Stimulated activated CD8-positive, alpha-beta memory T cell treated with anti-CD3 and anti-CD28 coated beads, Interleukin-2, amount 100 ng/mL, for 48 hours (primary cell): ENCODE measurements at places on chromosomes 5 and 9.

DNA sequence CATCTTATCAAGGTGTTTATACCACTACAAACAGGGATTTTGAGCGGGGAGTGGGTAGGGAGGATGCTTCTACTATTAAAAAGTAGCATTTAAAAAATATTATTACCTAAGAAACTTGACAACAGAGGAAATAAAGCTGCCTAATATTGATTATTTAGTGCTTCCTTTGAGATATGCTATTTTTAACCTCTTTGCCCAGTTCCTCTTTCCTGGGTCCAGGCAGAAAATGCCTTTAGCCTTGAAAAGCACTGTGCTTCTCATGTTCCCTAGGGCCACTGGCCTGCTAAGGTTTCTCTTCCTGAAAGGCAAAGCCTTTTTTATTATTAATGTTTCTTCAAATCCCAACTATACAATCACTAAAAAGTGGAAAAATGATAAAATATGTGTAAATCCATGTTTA is 217.2 kb upstream of the HAPLN1 start:
- no peak for DNase-seq

- DNase-seq, result no peak
These were observed 15.5 kb downstream of the IRX4 start for GRCh38 chr5:1867114-1867814.

- DNase-seq, result no peak
These were observed 99.2 kb downstream of the WDR70 start for GRCh38 chr5:37478121-37478894.

GRCh38 chr5:120293796-120294195 is 170.3 kb upstream of the PRR16 start:
- DNase-seq, result no peak

- no peak for DNase-seq
These were observed 4.8 kb upstream of the TNFSF15 start for GRCh38 chr9:114810614-114811013.

DNA sequence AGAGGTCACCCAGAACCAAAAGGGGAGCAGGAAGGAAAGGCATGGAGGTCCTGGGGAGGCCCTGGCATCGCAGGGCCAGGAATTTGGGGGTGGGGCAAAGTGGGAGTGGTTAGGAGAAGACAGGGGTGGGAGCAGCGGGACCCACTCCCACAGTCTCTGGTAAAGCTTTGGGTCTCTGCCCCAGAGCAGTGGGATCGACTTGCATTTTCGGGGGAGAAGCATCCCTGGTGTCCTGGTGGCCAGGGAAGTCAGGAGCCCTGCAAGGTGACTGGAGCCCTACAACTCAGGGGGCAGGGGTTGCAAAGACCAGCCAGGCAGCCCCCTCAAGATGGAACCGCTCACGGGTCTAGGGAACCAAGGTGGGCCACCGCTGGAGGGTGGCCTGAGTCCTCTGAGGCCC is 22.4 kb upstream of the GTF3C5 start:
- no peak for DNase-seq

DNA sequence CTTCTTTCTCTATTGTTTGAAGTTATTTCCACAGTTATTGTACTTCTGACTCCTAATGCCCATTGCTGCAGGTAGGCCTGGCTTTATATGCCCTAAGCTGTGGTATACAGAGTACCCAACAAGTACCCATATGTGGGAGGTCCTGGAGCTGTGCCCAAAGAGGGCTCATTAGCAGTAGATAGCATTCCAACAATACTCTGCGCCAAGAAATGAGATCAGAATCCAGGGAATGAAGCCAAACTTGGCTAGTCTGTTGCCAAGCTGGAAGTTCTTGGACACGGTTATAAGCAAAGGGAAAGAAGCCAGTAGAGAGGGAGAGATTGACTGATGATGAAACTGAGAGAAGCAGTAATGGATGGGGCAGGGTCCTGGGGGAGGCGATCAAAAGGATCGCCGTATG is 29.7 kb upstream of the FAM169A start:
- no peak for DNase-seq

GRCh38 chr5:87850843-87851242 is 417.8 kb downstream of the TMEM161B start:
- no peak for DNase-seq

- DNase-seq, result no peak
These were observed 161.2 kb downstream of the RGS3 start for GRCh38 chr9:113624721-113625120.

GRCh38 chr5:151024440-151025249 is 4.3 kb downstream of the GPX3 start:
- DNase-seq, result no peak

GRCh38 chr5:154610321-154611154 is 132.5 kb upstream of the HAND1 start:
- DNase-seq, result peak; percentile 69

GRCh38 chr5:34411470-34412346 is 244.4 kb upstream of the RAI14 start:
- no peak for DNase-seq

DNA sequence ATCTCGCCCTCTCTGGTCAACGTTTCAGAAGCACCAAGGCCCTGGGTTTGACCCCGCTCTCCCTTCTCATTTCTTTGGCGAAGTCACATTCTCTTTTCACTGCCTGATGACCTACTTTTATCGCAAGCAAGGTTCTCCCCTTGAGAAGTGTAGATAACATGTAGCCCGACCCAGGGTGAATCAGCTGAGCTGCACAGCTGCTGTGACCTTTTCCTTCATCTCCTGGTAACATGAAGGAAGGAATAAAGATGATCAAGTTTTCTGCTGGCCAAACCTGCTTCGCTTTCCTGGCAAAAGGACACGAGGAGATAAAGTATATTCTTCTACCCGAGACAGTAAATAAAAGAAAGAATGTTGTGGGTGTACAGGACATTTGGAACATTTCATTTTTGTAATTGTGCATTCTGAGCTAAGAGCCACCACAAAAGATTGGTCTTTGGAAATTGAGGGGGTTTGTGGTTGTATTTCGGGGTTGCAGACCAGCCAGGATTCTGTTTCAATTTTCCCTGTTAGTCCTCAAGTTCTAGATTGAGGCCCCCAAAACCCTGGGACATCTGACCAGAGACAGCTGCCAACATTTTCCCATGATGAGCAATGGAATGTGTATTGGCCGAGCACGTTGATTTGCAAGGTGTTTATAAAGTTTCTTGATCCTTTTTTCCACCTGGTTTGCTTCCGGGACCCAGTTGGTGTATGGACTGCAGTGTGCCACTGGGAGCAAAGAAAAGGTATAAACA is 155.1 kb upstream of the ZNF462 start:
- DNase-seq, result no peak

DNA sequence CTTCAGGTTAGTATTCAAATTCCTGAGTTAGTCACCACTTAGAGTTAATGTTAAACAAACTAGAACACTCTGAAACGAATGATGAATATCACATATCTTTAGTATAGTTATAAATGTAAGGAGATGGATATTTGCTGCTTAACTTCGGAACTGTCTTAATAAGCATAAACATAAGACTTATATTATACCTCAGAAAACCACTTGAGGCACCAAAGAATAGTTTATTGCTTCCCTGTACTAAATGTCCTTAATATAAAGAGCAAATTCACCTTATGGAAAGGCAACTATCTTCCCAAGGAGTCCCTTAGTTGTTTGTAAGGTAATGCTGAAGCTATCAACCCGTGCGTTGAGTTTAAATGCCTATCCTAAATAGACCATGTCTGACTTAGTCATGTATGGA is 300.0 kb upstream of the ADAMTSL1 start:
- no peak for DNase-seq

- no peak for DNase-seq
These were observed 8.7 kb upstream of the SEMA6A start for GRCh38 chr5:116583085-116583861.

DNA sequence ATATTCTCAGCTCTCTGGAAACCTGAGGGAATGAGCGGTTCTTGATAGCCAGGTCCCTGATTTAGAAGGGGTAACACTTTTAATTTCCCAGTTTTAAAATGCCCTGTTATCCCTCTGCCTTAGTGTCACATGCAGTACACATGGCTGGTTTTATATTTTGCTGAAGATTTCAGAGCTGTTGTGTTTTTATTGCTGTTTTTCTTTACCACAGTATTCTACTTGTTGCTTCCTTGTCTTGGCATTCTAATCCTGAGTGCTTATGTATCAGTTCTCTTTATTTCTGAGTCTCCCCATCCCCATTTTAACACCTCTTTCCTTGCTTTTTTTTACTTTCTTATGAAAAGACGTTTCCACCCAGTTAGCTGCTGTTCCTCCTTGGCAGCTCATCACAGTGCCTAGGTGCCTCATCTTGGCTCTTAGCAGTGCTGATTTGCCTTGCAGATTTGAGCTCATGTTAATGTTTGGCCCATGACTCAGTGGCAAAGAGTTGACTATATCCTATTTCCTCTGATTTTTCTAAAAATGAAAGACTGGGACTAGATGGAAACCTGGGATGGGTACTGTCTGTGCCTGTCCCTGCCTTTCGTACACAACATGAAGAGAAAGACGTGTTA is 3.7 kb downstream of the MTRR start:
- no peak for DNase-seq

- DNase-seq, result no peak
These were observed 413 bp upstream of the AUH start for GRCh38 chr9:91362051-91362611.

- no peak for DNase-seq
These were observed 23.3 kb upstream of the CLPTM1L start for GRCh38 chr5:1368236-1368635.

DNA sequence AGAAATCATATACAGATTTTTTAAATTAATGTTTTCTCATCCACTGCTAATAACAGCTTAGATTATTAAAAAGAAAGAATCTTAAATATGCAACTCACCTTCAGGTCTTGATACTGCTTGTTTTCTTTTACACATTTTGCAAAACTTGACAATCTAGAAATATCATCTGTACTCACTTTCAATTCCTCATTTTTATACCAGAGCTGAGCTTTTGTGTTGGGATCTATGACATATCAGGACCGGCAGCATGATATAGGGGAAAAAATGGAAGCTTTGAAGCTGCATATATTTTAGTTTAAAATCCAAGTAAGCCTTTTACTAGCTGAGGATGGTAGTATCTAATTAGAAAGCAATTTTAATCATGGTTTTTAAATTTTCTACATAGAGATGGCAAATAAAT is 75.7 kb upstream of the SMARCA2 start:
- DNase-seq, result no peak

GRCh38 chr5:147223343-147223742 is 11.5 kb upstream of the STK32A start:
- DNase-seq, result no peak

DNA sequence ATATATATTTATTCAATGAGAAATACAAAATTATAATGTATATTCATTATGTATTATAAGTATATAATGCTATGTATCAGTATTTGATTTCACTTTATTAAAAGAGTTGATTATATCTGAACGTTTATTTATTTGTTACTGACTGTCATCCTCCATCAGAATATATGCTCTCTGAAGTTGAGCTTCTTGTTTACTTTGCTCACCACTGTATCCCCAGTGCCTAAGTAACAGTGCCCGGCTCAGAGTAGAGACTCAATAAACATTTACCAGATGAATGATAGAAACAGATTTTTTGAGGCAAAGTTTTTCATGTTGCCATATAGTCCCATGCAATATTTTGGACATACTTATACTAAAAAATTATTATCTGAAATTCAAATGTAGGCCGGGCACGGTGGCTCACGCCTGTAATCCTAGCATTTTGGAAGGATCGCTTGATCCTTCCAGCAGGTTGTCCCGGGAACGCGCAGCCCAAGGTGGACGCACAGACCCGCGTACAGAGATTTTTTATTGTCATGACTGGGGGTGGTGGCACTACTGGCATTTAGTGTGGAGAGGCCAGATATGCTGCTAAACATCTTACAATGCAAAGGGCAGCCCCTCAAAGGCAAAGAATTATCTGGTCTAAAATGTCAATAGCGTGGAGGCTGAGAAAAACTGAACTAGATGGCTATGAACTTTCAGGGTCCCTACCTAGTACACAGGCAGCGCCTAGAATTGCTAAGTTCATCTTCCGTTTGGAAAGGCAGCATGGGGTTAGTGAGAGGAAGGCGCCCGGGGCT is 761 bp upstream of the DNAJC25 start:
- DNase-seq, result no peak

DNA sequence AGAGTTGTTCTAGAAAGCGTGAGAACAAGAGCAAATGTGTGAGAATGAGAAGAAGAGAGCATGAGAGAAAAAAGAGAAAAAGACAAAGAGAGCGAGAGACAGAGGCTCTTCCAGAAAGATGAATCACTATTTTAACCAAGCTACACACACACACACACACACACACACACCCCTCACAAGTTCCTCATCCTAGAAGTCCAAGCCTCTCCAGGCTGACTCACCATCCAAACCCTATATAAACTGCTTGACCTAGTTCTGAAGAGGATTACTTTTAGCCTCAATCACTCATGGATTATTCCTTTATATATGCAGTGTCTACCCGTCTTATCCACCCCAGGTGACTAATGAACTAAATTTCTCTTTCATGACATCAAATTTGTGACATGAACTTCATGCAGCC is 37.6 kb downstream of the C9orf57 start:
- DNase-seq, result no peak

DNA sequence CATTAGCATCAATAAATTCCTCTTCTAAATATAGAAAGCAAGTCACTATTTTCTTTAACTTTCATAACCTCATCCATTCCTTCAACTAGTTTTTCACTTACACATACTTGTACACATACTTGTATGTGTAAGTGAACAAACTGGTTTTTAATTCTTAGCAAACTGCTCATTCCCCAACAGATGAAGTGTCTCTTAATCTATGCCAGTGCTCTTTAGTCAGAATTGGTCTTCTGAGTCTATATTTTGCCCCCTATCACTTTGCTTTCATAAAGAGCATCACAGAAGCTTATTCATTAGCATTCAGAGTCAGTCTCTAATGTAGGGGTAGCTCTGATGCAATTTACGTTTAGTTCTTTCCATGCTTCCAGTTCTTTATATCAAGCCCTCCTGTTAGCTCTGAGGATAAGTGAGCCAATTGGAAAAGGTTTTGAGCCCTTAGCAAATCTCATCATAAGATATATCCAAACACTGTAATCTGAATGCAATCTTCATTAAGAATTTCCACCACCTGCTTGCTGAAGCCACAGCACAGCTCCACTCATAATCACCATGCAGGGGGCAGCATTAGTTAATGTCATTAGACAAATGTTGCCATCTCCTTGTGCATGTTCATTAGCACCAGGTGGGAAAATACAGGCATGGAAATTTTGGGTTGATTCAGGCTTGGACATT is 178.5 kb upstream of the SLC24A2 start:
- DNase-seq, result no peak

- no peak for DNase-seq
These were observed 30.5 kb downstream of the CMYA5 start for GRCh38 chr5:79720096-79720495.

- no peak for DNase-seq
These were observed 25.9 kb upstream of the MSANTD3 start for GRCh38 chr9:100401042-100401441.

DNA sequence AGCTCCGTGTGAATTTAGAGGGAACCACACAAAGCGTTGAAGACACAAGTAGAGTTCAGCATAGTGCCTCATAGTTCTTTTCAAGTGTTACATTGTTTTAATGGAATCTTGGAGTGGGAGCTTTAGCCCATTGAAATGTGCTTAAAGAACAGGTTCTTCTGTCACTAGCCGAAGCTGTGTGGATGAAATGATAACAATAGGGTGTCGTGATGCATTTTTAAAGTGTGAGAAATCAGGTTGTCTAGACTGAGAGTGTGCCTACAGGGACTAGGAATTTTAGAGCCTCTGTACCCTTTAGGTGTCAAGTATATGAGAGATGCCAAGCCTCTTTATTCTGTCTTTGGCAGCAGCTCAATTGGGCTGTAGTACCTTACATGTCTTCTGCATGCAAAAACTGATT is 83.0 kb downstream of the NDUFS4 start:
- DNase-seq, result no peak

- DNase-seq, result no peak
These were observed 4.7 kb downstream of the HNRNPK start for GRCh38 chr9:83975300-83975699.

- no peak for DNase-seq
These were observed 96.4 kb upstream of the SELENOP start for GRCh38 chr5:42908086-42908485.
